Fibroblast of the aortic adventitia (primary cell): ENCODE measurements at places on chromosomes 1 and 21. TPM values are rescaled to one million over a fixed set of nuclear protein-coding genes. Genes with fewer than 3 reads are reported as not detected.
A peak's percentile ranks its signal among the peaks of the same experiment; 100 is the strongest.

DNA sequence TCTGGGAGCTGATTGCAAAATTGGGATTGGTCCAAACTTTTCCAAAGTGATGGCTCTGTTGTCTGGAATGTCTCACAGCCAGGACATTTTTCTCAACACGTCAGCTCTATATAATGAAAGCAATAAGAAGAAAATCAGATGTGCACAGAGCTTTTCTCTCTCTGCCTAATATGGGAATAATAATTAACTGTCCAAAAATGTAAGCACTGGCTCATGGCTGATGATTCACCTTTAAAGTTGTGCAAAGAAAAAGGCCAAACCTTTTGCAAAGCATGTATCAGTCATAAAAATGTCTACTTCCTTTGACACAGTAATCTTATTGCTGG is 30.4 kb downstream of the ZNF281 start:
- DNase-seq: peak; percentile 96

The G0S2 gene
- total RNA-seq: 23.0 and 146 TPM in 2 replicates

The WNT9A gene
- 0.41 and 0.99 TPM in 2 replicates for total RNA-seq

GRCh38 chr21:44049606-44050005 is 37.5 kb downstream of the TRAPPC10 start:
- DNase-seq: no peak

The CHI3L2 gene
- total RNA-seq: 6.2 and 10.5 TPM in 2 replicates

DNA sequence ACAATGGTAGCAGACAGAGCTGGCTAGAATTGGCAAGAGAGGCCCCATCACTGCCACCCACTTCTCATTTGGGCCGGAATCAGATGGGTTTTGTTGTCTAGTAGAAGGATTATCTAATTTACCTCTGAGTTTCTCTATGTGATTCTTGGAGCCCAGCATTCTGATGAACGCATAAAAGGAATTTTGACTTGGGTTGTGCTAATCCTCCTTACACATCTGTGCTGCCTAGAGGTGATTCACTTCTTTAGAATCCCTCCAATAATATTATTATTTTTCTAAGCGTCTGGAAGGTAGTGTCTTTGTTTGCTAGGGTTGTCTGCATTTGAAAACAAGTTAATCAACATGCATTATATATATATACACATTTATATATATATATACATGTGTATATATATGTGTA is 118.1 kb downstream of the RUNX1 start:
- DNase-seq: peak; percentile 49

- no peak for DNase-seq
Measured at GRCh38 chr1:234240680-234241079, 132.6 kb upstream of the COA6 start.

DNA sequence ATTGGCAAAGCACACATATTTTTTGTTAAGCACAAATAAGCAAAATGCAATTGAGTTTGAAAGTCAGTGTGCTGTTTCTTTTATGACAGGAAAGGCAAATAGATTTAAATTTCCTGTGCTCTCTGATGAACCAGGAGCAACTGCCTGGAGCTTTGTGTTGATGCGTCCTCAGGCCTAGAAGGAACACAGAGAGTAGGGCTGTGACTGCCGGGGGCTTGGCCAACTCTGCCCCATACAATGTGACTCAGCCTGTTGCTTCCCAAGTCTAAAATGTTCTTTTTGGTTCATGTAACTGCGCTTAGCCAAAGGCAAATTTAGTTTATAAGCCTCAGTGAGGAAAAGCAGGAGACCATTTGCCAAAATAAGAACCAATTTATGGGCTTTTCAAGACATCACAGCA is 37.5 kb downstream of the TOR1AIP2 start:
- DNase-seq: no peak

The GIPC2 gene
- 0.63 and 0.74 TPM in 2 replicates for total RNA-seq
